Sciatic nerve (tissue), 2 donors: ENCODE measurements at places on chromosomes 13 and 19. TPM values are rescaled to one million over a fixed set of nuclear protein-coding genes. Genes with fewer than 3 reads are reported as not detected.

Gene SULT2B1
- not detected for total RNA-seq

- DNase-seq = peak; percentile 98
Measured at GRCh38 chr13:79405831-79406596, at the start of gene RBM26. TSS of gene RBM26 (minus strand) at chr13:79406255. CDS start at chr13:79405774, 481 bp downstream.

- DNase-seq = no peak
Measured at GRCh38 chr19:43658494-43658893, 11.5 kb downstream of the PLAUR start.

GRCh38 chr13:106917673-106918556, 350.0 kb upstream of the ARGLU1 start:
- DNase-seq = peak; percentile 88

- no peak for DNase-seq
Measured at GRCh38 chr19:58277748-58278540, 811 bp upstream of the ZNF8 start.

DNA sequence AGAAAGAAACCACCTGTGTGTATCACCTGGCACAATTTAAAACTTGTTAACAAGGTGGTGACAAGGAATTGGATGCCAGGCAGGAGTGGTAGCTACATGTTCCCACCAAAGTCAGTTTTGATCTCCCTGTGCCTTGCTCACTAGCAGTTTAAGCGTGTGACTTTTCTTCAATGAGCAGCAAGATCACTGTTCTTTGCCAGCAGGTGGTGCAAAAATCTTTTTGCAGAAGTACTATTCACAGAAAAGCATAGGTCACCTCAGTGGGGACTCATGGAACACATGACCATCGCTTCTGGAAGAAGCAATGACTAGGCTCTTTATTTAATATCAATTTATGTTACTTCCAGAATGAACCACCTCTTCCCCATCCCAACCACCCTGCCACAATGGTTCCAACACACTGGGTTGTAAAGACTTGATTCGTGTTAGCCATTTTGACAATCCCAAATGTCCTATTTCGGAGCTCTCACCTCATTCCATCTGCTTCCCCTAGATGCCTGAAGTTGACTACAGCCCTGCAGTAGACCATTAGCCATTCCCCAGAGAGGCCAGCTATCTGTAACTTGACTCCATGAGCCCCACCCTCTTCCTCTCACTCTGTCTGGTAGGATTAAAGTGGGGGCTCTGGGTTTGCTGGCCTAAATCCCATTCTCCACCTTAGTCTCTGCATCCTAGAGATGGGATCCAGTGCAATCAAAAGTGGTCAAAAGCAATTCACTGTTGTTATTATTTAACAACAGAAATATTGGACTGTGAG, 59.1 kb upstream of the TNFRSF19 start:
- no peak for DNase-seq

DNA sequence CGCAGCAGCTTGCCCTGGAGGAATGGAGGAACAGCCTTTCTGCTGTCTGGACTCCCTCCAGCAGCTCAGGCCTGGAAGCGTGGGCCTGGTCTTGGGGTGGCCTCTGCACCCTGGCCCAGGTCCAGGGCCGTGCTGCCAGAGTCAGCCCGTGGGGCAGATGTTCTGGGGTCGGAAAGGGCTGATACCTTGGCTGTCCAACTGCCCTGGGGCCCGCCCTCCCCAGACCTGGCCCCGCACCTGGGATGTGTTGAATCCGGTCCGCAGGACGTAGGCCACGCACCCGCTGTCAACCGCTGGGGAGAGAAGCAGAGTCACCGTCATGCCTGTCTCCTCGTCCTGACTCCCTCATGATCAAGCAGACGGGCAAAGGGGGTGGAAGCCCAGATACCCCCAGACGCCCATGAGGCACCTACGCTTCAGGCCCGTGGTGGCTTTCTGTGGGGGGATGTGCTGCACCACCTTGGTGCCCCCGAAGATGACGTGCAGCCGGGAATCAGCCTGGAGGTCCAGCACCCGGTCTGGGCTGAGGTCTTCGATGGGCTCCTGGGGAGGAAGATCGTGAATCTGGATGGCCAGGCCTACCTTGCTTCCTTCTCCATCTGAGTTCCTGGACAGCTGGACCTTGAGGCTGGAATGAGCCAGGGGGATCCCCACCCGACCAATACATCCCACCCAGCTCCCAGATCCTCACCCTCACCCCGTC, 7.7 kb downstream of the ATP13A1 start:
- DNase-seq = no peak
